Right cardiac atrium (tissue), 5 donors: ENCODE measurements at places on chromosomes 7 and 10. TPM values are rescaled to one million over a fixed set of nuclear protein-coding genes. Genes with fewer than 3 reads are reported as not detected.

The PYROXD2 gene
- total RNA-seq = 6.9 TPM

DNA sequence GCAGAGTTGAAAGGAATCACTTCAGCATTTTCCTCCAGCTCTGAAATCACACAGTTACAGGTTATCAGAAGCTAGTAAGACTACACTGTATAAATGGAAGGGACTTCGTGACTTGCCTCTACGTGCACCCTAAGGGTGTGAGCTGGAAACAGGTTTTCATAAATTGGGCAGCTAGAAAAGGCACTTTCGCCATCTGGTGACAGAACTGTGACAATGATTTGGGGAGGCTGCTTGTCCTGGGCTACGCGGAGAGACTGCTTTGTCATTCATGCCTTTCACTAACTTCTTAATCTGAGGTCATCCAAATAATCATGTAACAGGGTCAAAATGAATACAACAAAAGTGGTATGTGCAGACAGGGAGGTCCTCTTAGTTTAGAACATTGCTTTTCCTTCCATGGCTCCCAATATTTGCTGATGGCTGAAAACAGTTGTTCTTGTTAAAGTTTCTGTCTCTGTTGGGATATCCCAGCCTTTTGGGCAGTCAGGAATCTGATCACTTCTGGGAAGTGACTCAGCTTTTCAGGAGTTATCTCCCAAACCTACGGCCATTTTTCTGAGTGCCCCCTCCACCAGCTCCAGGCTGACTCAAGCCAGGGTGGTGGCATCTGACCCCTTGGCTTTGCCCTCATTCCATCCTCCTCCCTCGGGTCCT lies 17.8 kb downstream of the VWC2 start:
- no peak for DNase-seq

DNA sequence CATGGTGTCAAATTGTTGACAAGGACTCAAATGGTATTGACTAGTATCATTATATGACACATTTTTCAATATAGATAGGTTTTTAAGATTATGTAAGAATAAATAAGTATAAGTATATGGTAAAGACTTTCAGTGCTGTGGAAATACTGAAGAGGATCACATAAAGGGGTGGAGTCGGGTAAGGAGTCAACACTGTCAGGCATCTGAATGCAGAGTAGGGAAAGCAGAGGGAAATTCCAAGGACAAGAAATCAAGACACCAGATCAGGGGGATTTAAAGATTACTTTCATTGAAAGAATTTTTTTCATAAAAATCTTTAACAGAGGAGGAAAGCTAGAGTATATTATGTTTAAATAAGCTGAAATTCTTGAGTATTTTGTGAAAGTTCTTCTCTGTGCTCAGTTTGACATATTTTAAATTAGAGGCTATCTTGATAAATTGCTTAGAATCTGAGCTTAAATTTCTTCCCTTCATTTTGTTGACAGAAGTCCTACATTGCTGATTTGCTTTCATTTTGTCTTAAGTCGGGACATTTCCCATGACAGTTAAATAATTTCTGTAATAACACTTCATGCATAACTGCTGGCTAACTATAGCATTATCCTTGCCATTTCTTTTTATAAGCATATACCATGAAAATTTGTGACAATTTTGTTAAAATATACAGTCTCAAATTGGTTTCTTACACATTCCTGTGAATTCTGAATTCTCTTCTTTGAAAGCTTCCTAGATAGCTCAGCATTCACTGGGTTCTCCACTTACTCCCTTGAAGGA lies 244.3 kb downstream of the PRKG1 start:
- DNase-seq = no peak

DNA sequence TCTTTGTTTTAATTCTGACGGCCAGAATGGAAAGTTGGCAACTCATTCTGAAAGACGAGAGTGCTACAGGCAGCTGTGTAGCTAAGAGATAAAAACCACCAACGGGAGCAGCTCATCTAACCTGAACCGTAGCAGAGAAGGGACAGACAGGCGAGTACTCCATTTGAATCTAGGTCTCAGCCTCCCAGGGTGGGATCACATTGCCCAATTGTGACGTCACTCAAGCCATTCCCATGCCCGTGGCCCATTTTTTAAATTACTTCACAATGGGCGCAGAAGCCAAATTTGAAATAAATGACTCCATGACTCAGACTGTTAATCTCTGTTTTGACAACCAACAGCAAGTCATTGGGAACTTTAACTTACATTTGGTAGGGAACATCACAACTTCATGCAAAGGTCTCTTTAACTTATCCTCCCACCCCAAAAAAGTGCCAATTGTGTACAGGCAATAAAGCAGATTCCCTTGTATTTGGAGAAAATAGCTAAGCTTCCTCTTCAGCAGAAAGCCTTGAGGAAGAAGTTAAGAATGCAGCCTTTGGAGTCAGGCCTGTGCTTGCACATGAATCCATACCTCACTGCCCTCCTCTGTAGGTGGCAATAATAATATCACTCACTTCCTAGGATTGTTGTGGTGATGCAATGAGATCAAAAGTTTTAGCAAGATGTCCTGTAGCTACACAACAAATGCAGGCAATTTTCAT lies 93.2 kb upstream of the KIF5B start:
- DNase-seq = peak; percentile 81

DNA sequence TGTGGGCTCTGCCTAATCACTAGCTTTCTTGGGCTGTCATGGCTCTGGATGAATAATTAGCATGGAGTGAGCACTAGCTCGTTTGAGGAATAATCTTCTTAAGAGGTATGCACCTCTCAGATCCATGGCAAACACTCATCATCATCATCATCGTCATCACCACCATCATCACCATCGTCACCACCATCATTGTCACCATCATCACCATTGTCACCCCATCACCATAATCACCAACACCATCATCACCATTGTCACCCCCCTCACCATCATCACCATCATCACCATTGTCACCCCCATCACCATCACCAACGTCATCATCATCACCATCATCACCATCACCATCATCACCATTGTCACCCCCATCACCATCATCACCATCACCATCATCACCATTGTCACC lies 60.8 kb upstream of the NMT2 start:
- DNase-seq = no peak

GRCh38 chr10:110835841-110836240 lies 35.9 kb upstream of the PDCD4 start:
- DNase-seq = no peak

The C7orf33 gene
- not detected for total RNA-seq

- DNase-seq = no peak
Observed at GRCh38 chr10:53153831-53154230, 381.2 kb upstream of the MBL2 start.

The PARG gene
- total RNA-seq = 22.9 TPM

DNA sequence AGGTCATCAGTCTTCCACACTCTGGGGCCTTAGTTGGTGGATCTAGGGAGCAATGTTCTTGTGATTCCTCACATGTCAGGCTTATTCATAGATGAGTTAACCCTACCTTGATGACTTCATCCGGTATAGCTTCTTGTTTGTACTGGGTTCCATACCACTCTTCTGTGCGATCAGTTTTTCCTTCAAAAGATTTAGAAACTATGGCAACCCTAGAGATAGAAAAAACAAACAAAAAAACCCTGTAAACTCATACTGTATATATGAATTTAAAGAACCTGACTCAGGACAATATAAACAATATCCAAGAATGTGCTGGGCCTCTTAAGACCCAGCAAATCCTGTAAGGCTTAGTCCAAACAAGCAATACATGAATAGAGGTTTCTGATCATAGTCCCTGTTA lies 83.5 kb downstream of the IDE start:
- no peak for DNase-seq

The PCGF5 gene
- total RNA-seq = 77.1 TPM

GRCh38 chr10:71143170-71143569 lies 69.2 kb upstream of the UNC5B start:
- DNase-seq = peak; percentile 66

GRCh38 chr7:100208911-100209408 lies 10.8 kb upstream of the PVRIG start:
- DNase-seq = no peak

DNA sequence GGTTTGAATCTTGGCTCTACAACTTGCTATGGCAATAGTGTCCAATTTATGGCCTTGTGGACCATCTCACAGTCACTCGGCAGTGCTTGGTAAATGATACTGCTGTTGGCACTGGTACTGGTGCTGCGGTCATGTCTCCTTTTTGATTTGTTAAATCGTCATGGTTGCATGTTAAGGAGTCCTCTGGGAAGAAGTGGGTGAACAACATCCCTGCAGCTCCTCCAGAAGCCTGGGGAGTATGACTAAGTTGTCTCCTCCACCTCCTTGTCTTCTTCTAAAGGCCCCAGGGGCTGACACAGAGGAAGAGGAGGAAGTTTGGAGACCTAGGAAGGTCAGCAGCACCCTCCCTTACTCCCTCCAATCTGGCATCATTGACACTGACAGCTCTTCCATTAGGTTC lies 8.5 kb downstream of the ITPRIP start:
- peak; percentile 34 for DNase-seq

GRCh38 chr7:129889133-129889844 lies 63.5 kb downstream of the UBE2H start:
- no peak for DNase-seq

DNA sequence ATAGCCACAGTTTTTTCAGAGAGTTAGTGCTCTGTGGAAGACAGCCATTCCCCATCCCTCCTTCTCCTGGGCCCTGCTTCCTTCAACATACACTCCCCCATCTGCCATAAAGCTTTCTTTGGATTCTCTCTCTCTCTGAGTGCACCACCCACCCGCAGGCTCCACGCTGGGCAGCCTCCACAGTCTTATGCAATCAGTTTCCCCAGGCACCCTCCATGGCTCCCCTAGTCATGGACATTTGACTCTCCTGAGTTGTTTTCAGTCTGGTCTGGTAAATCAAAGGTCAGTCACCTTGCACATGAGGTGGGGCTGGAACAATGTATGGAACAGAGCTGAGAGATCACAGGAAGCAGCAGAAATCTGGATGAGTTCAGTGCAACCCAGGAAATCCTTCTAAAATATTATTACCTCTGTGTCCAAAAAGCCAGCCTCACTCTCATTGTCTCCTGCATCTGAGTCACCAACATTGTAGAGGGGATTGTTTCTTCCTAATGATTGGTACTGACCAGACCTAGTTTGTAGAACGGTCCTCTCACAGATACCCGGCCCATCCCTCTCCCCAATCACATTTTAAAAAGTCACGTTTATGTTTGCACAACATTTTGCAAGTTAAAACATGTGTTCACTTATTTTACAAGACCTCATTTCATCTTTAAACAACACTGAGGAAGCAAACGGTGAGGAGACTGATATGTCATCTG lies 70.1 kb downstream of the CYCS start:
- no peak for DNase-seq

The CYP2C19 gene
- not detected for total RNA-seq

The ELAPOR2 gene
- 10.7 TPM for total RNA-seq

DNA sequence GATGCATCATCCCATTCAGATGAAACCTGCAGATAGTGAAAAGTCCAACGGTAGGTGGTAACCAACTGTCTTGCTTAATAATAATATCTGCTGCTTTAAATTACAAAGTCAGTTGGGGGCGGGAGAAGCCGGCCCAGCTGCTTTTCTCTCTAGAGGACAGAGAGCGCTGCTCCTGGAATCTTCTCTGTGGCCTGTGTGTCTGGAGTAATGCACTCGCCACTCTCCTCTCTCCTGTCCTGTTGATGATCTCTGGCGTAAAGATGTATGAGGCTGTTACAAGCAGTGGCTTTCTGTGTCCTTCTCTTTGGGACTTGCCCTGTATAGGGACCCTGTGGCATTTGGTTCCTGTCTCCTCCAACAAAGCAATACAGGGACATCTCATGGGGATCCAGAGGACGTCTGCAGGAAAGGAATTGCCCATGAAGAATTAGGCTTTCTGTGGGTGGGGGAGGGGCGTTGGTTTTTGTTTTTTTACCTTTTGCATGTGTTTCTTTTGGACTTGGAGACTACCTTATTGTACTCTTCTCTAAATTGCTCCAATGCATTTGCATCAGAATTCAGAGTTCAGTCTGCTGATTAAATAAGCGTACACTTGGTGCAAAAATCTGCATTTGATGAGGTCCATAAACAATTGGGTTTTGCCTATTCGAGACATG lies 231.6 kb downstream of the CELF2 start:
- DNase-seq = no peak

DNA sequence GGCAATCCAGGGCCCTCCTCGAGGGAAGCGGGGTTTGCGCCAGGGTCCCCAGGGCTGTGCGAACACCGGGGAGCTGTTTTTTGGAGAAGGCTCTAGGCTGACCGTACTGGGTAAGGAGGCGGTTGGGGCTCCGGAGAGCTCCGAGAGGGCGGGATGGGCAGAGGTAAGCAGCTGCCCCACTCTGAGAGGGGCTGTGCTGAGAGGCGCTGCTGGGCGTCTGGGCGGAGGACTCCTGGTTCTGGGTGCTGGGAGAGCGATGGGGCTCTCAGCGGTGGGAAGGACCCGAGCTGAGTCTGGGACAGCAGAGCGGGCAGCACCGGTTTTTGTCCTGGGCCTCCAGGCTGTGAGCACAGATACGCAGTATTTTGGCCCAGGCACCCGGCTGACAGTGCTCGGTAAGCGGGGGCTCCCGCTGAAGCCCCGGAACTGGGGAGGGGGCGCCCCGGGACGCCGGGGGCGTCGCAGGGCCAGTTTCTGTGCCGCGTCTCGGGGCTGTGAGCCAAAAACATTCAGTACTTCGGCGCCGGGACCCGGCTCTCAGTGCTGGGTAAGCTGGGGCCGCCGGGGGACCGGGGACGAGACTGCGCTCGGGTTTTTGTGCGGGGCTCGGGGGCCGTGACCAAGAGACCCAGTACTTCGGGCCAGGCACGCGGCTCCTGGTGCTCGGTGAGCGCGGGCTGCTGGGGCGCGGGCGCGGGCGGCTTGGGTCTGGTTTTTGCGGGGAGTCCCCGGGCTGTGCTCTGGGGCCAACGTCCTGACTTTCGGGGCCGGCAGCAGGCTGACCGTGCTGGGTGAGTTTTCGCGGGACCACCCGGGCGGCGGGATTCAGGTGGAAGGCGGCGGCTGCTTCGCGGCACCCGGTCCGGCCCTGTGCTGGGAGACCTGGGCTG lies 26.0 kb downstream of the PRSS2 start:
- peak; percentile 56 for DNase-seq

GRCh38 chr10:110762849-110763211 lies 108.9 kb upstream of the PDCD4 start:
- DNase-seq = peak; percentile 67

The LIPN gene
- total RNA-seq = not detected

The POLR2J2 gene
- 3.5 TPM for total RNA-seq

DNA sequence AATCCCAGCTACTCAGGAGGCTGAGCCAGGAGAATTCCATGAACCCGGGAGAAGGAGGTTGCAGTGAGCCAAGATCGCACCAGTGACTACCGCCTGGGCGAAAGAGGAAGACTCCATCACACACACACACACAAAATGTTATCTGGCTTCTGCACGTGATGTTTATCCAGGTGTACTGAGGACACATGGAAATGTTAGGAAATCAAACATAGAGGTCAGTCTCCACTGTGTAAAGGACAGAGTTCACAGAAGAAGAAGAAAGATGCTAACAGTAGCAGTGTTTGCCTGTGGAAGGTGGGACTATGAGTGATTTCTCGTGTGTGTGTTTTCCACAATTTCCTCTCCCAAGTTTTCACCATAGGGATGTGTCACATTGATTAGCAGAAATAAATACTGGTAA lies 256.9 kb downstream of the ELMO1 start:
- no peak for DNase-seq

The GIMAP6 gene
- total RNA-seq = 29.1 TPM

GRCh38 chr7:16753102-16753931 lies at the start of gene TSPAN13:
TSPAN13 (plus strand) TSS chr7:16753755; CDS start chr7:16753968, 213 bp downstream.
- peak; percentile 90 for DNase-seq

- DNase-seq = peak; percentile 14
Observed at GRCh38 chr7:2707481-2707880, 19.5 kb downstream of the AMZ1 start.

The COX19 gene
- total RNA-seq = 7.9 TPM

The MMD2 gene
- not detected for total RNA-seq
